ENCODE measurements at places on chromosomes 5 and 9.

DNA sequence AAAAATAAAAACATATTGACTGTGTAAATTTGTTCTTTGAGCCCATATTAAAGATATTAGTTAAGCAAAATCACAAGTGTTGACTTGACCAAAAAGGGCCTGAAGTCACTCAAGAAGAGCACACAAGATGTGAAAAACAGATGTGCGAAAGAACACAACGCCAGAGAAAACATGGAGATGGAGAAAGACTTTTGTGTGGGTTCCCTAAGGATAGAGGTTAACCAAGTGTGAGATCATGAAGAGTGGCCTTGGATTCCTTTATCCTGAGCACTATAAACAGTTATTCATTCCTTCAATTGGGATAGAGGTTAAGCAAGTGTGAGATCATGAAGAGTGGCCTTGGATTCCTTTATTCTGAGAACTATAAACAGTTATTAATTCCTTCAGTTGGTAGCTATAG is 361.8 kb downstream of the CDH18 start:
- DNase-seq = no peak

- no peak for DNase-seq
These were observed 43.6 kb downstream of the CDO1 start for GRCh38 chr5:115772731-115773475.

DNA sequence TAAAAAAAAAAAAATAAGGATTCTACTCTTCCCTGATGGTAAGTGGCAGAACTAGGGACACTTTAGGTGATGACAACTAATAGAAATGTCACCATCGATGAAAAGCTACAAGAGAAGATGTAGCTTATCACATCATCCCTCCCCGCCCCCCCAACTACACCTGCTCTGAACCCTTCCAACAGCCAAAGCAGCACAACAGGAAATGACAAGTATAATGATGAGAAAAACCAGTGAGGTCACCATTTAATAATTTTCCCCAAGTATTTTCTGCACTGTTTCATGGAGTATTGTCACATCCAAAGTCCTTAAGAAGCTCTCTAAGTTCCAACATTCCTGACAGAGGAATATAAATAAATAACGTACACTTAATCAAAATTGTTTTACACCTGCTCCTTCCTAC is 221.4 kb downstream of the EFNA5 start:
- DNase-seq = no peak

- DNase-seq = no peak
These were observed 83.8 kb downstream of the DAB2IP start for GRCh38 chr9:121735065-121735792.

GRCh38 chr5:79834098-79834753 is 144.6 kb downstream of the CMYA5 start:
- no peak for DNase-seq

- no peak for DNase-seq
These were observed 29.5 kb downstream of the SPATA31C2 start for GRCh38 chr9:88108779-88109178.

DNA sequence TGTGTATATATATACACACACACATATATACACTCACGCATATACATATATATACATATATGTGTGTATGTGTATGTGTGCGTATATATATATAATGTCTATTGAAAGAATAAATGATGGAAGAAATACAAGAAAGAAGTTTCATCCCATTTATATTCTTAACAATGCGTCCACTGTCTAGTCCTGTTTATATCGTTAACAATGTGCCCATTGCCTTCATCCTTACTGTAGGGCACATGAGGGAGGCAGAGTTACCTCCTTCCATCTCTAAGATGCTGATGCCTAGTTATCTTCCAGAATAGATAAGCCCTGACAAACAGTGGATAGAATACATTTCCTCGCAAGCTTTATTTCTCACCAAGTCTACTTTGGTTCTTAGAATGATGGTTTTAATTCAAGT is 389.8 kb upstream of the SEMA6A start:
- DNase-seq = no peak

- DNase-seq = no peak
These were observed 7.1 kb downstream of the BRD9 start for GRCh38 chr5:885529-885928.

DNA sequence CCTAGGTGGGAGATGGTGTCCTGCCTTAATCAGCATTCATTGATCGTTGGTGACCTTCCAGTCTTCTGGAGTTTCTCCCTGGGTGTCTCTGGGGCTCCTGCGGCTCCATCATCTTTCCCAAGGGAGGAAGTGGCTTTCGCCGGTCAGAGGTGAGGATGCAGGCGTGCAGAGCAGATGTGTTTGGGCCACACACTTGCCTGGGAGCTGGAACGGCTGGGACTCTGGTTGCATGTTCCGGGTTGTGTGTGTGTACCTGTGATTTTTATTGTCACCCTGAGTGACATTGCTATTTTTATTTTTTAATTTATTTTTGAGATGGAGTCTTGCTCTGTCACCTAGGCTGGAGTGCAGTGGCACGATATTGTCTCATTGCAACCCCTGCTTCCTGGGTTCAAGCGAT is 9.6 kb downstream of the HMCN2 start:
- DNase-seq = no peak

DNA sequence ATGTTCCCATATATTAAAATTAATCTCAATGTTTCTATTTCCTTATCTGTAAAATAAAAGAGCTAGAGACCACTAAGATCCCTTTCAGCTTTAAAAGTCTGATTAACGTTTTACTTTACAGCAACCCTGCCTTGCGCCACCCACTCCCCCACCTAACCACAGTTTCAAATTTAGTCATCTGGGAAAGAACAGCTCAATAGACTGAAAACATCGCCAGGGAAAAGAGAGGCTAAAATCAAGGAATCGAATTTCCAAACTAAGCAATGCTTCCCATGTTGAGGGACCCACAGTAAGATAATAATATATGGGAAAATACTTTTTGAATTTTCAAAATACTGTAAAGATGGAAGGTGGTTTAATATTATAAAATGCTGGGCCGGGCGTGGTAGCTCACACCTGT is 6.6 kb downstream of the SAXO1 start:
- no peak for DNase-seq

DNA sequence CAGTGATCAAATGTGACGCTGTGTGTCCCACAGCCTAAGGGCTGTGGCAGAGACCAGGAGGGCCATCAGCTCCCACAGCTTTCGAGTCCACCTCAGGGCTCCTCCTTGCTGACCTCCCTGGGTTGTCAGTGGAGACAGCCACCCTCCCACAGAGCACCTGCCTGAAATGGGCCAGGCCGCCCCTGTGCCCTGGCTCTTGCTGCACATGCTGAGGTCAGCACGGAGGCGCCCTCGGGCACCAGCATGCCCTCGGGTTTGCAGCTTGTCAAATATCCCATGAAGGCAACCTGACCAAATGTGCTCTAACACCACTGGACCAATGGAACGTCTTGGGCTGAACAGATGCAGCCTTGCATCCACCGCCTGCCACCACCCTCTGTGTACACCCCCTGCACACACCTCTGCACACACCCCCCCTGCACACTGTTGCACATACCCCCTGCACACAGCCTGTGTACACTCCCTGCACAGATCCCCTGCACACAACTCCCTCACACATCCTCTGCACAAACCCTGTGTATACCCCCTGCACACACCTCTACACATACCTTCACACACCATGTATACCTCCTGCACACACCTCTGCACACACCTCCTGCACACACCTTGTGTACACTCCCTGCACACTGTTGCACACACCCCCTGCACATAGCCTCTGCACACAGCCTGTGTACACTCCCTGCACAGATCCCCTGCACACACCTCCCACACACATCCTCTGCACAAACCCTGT is 2.0 kb upstream of the CEP72 start:
- no peak for DNase-seq

DNA sequence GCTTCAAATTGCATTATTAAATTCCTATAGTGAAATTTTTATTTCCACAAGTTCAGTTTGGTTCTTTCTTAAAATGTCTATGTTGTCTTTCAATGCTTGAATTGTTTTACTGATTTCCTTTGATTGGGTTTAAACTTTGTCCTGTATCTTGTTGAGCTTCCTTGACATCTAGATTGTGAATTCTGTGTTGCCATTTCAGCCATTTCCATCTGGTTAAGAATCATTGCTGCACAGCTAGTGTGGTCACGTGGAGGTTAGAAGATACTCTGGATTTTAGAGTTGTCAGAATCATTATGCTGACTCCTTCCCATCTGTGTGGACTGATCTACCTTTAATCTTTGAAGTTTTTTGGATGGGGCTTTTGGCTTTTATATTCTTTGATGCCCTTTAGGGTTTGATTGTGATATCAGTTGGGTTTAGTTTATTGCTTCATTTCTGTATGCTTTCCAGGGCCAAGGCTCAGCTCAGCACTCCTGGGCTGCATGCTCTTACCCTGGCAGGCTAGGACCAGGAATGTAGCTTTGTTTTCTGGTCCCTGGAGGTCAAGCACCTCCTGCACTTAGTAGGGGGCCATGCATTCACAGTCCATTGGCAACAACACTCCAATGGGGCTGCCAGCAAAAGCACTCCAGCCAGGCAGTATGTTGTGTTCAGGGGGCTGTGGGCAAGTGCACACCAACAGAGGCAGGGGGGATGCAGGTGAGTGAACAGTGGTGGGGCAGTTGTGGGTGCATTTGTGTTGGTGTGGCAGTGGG is 141.4 kb downstream of the PRR16 start:
- no peak for DNase-seq

DNA sequence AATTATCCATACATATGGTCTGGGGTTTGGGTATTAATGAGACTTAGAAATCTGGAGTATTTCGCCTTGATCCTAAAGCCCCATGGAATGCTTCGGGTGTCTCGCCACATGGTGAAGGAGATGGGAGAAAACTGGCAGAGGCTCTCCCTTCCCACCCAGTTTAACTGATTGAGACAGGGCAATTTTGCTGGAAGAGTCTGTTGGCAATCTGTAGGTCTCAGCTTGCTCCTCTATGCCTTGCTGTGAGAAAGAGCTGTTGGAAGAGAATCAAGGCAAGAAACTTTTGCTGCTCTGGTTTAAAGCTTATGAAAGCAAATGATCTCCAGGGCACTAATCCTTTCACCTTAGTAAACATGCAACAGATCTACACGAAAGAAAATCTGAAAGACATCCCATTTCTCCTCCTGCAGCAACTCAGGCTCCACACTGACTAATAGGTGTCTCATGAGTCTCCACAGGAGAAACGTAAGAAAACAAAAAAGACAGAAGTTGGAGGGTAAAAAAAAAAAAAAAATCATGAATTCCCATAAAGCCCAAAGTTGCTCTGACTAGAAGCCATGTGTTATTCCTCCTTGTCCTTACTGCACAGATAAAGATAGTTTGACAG is 369.9 kb downstream of the EFNA5 start:
- DNase-seq = no peak

GRCh38 chr5:125898851-125899405 is 524.3 kb upstream of the GRAMD2B start:
- DNase-seq = no peak

- no peak for DNase-seq
These were observed 101.5 kb upstream of the DHFR start for GRCh38 chr5:80756292-80756691.

DNA sequence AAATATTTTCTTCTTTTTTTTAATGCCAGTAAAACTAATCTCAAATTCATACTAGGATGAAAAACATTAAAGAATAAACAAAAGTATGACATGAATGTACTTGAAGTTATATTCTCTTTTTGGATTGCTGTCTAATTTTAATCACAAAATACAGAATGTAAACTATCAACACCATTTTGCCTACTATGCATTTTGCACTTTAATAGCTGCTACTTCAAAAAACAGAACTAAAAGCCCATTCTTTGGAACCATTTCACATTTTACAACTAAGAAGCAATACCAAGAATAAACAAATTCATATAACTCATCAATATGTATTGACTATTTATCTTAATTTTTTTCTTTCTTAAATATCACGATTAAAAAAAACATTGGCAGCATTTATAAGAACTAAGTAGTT is 58.1 kb downstream of the ADAMTS6 start:
- DNase-seq = no peak

GRCh38 chr9:104494808-104495207 is 9.3 kb upstream of the OR13F1 start:
- DNase-seq = no peak
